Cortex of kidney (tissue), 1 donor: ENCODE measurements at places on chromosomes 6 and 20.

GRCh38 chr6:124557873-124558272 lies 404.4 kb upstream of the RNF217 start:
- DNase-seq: no peak

GRCh38 chr6:166927240-166927934 lies 29.0 kb downstream of the RNASET2 start:
- no peak for DNase-seq

DNA sequence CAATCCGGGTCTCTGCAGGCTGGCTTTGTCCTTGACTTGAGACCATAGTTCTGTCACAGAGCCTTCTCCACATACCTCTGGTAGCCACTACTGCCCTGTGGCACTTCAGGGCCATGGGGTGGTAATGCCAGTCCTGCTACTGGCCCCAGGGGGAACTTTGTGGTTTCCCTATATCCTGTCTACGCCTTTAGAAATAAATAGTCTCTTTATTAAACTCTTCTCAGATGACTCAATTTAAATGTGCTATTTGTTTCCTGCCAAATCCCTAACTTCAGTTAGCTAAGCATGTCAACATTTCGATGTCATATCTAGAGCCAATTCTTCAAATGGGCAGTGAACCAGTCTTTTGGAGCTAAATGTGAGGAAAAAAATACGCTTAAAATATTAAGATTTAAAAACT lies 60.1 kb downstream of the SEL1L2 start:
- no peak for DNase-seq

DNA sequence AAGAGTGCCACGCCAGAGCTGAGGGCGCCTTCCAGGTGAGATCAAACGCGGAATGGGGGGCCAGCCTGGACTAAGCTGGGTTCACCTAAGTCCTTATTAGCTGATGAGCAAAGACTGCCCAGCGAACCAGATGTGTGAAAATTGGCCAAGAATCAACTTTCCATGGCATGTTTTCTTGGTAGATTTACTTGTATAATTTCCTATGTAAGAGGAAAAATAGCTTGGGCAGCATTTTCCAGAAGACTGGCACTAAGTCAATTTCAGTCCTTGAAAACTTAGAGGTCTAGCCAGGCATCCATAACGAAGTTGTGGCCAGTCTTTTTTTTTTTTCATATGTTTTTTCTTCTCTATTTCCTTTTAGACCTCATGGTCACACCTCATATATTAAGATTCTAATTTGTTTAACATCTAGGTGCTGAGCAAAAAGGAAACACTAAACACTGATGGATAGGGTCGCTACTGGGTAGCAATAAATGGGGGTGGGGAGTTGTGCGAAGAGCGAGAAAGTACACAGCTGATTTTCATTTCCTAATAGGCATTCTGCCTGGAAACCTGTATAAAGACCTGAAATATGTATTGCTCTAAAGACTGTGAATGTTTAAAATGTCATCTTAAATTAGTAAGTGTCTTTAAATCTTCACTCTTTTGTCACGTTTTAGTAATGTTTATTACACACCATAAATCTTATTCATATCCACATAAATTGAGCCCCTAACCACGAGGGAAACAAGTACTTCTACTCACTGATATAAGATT lies 188.8 kb downstream of the CD83 start:
- DNase-seq: no peak

DNA sequence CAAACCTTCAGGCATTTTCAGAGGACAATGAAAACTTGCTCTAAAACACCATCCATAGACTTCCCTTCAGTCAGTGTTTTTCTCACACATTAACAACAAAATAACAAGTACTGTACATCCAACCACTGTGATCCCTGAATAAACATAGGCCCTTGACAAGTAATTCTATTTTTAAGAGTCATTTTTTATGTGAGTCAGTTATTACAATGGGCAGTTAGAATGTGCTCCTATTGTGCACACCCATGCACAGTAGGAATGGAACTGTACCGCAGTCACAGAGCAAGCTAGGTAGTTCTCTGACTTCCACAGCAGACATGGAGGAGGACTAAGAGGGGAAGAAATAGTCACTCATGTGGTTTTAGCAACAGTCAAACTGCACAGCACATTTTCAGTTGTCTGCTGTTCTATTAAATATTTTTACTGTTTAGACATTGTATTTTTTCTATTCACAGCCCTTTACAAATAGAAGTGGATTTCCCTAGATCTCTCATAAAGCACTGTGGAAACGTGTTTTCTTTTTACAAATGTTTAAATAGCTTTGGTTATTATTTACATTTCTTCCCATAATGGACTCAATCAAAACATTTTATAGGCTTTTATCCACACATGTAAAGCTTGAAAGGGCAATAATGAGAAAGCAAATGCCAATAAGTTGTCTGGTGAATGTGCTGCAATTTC lies 100.4 kb downstream of the JAG1 start:
- DNase-seq: no peak

DNA sequence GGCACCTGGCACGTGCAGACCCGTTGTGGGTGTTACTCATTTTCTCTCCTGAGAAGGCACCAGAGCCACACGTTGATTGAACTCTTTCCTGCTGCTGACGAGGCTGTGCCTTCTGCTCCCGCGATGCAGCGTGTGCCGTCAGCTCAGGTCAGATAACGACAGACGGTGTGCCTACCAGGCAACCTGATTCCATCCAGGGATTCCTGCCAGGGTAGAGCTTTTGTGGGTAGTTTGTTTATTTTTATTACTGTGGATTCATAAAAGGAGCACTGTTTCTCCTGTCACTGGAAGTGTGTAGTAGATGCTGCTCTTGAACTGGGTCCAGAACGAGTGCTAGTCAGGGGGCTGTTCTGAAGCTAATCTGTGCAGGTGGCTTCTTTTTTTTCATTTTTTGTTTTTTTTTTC lies 20.7 kb downstream of the PRPF6 start:
- DNase-seq: no peak

DNA sequence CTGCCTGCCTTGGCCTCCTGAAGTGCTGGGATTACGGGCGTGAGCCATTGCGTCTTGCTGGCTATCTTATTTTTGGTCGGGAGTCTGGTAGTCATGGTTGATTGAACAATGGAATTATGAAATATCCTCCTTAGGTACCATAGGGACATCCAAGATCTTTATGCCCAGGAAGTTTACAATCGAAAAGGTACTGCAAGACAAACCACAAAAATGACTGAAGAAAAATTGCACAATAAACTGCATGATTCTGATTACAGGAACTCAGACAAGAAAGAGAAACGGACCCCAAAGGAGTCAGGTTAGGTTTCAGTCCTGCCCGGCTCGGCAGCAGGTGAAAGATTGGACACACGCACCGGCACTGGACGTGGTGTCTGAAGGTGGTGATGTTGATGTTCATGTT lies 5.3 kb downstream of the SLC26A8 start:
- DNase-seq: no peak

DNA sequence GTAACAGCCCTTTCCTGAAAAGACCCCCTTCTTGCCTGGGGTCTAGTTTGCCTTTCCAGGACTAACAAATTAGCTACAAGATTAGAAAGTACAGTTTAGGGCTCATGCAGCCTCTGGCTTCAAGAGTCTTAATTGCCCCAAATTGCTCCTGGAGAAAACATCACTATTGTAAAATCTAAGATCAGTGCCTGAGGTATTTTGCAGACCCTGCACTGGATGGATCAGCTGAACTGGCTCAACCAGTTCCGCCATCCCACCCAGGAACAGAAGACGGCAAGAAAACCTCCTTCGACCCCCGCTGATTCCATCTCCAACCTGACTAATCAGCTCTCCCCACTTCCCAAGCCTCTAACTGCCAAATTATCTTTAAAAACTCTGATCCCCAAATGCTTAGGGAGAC lies 236.5 kb upstream of the KCNG1 start:
- no peak for DNase-seq

- no peak for DNase-seq
Measured at GRCh38 chr6:83756565-83756964, 47.7 kb upstream of the SNAP91 start.

DNA sequence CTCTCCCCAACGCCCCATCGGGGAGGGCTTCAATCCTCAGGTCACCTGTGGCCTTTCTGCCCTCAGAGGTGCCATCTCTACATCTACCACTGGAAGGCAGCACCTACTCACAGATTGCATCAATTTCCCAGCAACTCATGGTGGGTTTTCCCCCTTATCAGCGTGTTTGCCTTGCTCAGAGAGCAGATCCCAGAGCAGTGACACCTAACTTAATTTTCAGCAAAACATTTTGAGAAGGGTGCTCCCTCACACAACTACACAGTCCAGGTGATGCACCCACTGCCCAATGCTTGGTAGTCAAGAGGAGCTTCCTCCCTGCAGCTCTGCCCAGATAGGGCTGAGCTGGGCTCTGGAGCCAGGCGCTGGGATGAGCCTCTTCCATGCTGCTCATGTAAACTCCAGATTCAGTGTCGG lies 48.2 kb downstream of the PLG start:
- no peak for DNase-seq

DNA sequence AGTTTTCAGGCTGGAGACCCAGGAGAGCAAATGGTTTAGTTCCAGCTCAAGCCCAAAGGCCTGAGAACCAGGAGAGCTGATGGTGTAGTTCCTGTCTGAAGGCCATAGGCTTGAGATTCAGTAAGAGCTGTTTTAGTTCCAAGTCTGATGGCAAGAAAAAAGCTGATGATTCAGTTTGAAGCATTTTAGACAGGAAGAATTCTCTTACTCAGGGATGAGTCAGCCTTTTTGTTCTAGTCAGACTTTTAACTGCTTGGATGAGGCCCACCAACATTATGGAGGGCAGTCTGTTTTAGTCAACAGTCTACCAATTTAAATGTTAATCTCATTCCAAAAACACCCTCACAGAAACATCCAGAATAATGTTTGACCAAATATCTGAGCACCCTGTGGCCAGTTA lies 2.5 kb downstream of the ZSCAN26 start:
- DNase-seq: no peak
